NAMALWA (cell line): ENCODE measurements at places on chromosomes 2 and 18.

DNA sequence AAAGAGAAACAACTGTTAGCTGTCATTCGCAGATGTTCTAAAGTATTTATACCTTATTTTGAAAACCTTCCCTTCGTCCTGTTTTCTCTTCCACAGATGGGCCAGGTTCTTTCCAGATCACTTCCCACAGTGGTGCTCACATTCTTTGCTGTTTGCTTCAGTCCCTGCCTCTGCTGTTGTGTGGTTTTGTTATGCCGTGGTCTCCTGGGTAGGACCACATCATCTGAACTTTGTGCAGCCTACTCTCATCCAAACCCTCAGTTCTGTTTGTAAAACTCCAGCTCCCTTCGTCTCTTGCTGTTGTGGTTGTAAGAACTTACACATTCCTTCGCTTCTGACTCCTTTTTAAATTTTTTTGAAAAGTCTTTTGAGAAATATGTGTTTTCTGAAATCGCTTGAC lies 38.1 kb downstream of the ZNF236 start:
- DNase-seq, result no peak

- no peak for DNase-seq
These were observed 559 bp downstream of the HOXD1 start for GRCh38 chr2:176188774-176189680.

DNA sequence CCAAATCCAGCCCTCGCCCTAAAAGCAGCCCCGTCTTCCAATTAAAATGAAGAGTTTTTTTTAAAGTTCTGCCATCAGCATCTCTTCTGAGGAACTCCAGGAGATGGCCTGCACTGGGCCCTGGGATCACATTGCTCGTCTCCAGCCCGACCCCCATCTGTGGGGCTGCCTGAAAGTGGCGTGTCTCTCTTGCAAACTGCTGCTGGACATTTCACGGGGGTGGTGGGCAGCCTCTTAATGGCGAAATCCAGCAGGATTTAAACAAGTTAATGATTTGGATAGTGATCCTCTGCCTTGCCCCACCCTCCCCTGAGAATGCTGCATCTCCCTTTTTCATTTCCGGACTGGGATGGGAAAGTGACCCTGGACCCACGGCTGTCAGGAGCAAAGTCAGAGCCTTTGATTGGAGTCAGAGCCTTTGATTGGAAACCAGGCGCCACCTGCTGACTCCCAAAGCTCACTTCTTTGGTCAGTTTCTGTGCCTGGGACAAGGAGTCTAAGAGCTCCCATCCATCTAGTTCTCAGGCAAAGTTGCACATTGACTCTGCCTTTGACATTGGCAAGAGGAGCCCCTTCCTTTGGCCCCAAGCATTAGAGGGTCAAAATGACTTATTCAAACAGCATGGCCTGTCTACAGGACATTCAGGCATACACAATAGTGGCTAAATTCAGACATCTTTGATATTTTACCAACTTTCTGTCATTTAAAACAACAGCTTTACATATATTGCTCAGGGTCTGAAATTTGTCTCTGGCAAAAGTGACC lies 155.2 kb downstream of the SH3BP4 start:
- DNase-seq, result peak; percentile 14

DNA sequence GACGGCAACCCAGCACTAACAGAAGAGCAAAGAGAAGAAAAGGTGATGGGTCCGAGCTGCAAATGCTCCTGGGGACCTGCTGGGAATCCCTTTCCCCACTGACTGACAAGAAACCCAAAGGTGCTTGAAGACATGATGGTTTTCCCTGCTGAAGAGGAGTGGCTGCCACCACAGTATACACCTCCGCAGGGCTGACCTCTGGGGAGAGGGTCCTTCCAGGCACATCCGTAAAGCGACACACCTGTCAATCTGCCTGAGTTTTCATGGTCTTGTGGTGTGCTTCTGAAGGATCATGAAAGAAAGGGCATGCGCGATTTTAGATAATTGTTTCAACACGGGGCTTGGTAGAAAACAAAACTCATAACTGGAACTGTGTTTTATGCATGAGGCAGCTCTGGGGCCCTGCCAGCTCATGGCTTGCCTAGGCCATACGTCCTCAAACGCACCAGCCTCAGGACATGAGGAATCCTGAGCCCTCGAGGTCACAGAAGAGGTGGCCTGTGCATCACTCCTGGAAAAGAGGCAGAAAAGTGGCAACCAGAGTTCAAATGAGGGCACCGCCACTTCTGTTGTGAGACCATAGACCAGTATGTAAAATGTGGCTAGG lies 51.8 kb downstream of the SERTAD2 start:
- DNase-seq, result no peak
